ENCODE measurements at places on chromosomes 5 and 9. TPM values are rescaled to one million over a fixed set of nuclear protein-coding genes. Genes with fewer than 3 reads are reported as not detected.

GRCh38 chr5:1418921-1419280 lies 26.3 kb downstream of the SLC6A3 start:
- H3K27me3 ChIP-seq = no peaks in the 10 kb centered on the region
- no peak overlapping the region for H3K4me3 ChIP-seq
- no peak for DNase-seq

Gene ANKRD31
- 0.26 TPM for total RNA-seq

GRCh38 chr5:96426831-96427230 lies 6.2 kb downstream of the PCSK1 start:
- peaks cover 27% of the 10 kb centered on the region for H3K27me3 ChIP-seq
- no peak overlapping the region for H3K27ac ChIP-seq
- no peak for DNase-seq
- no peaks in the 10 kb centered on the region for H3K4me1 ChIP-seq
- H3K4me3 ChIP-seq = no peak overlapping the region
- H3K36me3 ChIP-seq = peaks cover 3% of the 10 kb centered on the region

- H3K36me3 ChIP-seq = no peaks in the 10 kb centered on the region
- no peak for DNase-seq
- no peak overlapping the region for H3K27ac ChIP-seq
- peaks cover 4% of the 10 kb centered on the region for H3K27me3 ChIP-seq
- no peaks in the 10 kb centered on the region for H3K4me1 ChIP-seq
These were observed 63.5 kb upstream of the OSMR start for GRCh38 chr5:38782180-38782835.
